Activated CD4-positive, alpha-beta memory T cell treated with anti-CD3 and anti-CD28 coated beads for 36 hours (primary cell): ENCODE measurements at places on chromosomes 3 and 15. TPM values are rescaled to one million over a fixed set of nuclear protein-coding genes. Genes with fewer than 3 reads are reported as not detected.

- H3K4me3 ChIP-seq: no peak overlapping the region
- no peak for DNase-seq
- H3K27ac ChIP-seq: no peak overlapping the region
- no peaks in the 10 kb centered on the region for H3K27me3 ChIP-seq
- no peaks in the 10 kb centered on the region for H3K36me3 ChIP-seq
Measured at GRCh38 chr15:85010386-85011159, 28.9 kb downstream of the PDE8A start.

DNA sequence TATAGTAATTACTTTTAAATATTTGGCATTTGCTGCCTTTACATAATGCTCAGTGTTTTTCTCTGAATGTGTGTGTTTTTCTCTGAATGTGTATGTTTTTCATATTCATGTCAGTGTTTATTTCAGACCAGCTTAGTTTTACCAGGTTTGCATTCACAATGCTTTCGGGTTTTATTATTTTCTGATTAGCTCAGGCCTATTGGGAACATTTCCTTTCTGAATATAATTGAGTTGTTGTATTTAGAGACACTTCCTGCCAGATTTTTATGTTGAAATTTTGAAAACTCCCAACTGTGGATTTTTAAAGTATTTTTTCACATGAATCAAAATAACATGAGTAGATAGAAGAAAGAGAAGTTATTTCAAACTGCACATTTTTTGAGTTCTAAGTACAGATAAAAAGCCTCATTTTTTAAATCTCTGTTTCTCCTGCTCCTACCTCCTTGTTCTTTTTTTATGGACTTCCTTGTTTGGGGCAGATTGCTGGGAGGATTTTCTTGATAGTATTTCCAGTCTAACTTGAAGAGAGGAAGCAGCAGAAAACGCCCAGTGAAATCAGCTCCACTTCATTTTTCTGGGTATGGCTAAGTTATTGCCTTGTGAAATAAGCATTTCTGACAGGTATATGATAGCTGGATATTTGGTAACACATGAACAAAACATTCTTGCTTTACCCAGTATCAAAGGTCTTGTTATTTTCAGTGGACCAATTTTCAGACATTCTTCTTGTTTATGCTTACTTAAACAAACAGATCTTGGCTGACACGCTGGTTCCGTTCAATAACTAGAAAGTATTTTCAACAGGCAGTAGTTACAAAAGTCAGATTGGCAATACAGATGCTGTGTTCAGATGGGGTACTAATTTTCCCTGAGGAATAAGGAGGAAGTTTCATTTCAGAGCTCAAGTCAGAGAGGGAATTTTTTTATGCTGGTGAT lies 70.7 kb downstream of the RIOX2 start:
- no peak overlapping the region for H3K27ac ChIP-seq
- no peak for DNase-seq
- no peaks in the 10 kb centered on the region for H3K27me3 ChIP-seq
- H3K4me1 ChIP-seq: peaks cover 2% of the 10 kb centered on the region
- H3K36me3 ChIP-seq: peaks cover 28% of the 10 kb centered on the region

The ITGA11 gene
- total RNA-seq: 0.56 TPM

GRCh38 chr3:128316481-128316891 lies 150.2 kb downstream of the DNAJB8 start:
- peaks cover 4% of the 10 kb centered on the region for H3K36me3 ChIP-seq
- H3K27me3 ChIP-seq: no peaks in the 10 kb centered on the region
- peak; percentile 78 for DNase-seq
- peak overlapping the region; percentile 12 for H3K4me3 ChIP-seq
- peak overlapping the region; percentile 68 for H3K27ac ChIP-seq

The SLC6A1 gene
- not detected for total RNA-seq

The KBTBD13 gene
- not detected for total RNA-seq

DNA sequence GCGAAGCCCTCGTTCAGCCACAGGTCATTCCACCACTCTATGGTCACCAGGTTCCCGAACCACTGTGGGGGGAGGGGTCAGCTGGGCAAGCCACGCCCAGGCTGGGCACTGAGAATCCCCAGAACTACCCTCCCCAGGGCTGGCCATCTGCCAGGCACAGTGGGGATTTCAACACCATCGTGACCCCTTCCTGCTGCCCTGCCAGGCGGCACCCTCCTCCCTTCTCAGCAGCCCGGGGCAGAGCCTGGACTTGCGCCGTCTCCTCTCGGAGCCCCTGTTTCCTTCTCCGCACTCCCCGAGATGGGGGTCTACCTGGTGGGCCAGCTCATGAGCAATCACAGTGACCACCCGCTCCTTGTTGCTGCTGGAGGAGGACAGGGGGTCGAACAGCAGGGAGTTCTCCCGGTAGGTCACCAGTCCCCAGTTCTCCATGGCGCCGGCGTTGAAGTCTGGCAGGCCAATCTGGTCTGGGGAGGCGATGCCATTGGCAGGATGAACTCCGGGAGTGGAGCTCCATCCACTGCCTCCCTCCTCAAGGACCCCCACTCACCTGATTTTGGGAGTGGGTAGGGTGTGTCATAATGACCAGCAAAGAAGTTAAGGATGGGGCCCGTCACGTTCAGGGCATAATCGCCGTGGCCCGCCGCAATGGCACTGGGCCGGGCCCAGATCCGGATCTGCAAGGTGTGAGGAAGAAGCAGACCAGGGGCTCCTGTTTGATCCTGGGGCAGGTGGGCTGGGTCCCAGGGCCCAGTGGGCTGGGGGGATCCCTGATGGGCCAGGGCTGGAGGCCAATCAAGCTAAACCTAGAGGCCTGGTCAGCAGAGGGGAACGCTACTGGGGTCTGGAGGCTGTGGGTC lies 10.5 kb downstream of the ANPEP start:
- peaks cover 5% of the 10 kb centered on the region for H3K27me3 ChIP-seq
- DNase-seq: no peak

The IL20RB gene
- 0.80 TPM for total RNA-seq

DNA sequence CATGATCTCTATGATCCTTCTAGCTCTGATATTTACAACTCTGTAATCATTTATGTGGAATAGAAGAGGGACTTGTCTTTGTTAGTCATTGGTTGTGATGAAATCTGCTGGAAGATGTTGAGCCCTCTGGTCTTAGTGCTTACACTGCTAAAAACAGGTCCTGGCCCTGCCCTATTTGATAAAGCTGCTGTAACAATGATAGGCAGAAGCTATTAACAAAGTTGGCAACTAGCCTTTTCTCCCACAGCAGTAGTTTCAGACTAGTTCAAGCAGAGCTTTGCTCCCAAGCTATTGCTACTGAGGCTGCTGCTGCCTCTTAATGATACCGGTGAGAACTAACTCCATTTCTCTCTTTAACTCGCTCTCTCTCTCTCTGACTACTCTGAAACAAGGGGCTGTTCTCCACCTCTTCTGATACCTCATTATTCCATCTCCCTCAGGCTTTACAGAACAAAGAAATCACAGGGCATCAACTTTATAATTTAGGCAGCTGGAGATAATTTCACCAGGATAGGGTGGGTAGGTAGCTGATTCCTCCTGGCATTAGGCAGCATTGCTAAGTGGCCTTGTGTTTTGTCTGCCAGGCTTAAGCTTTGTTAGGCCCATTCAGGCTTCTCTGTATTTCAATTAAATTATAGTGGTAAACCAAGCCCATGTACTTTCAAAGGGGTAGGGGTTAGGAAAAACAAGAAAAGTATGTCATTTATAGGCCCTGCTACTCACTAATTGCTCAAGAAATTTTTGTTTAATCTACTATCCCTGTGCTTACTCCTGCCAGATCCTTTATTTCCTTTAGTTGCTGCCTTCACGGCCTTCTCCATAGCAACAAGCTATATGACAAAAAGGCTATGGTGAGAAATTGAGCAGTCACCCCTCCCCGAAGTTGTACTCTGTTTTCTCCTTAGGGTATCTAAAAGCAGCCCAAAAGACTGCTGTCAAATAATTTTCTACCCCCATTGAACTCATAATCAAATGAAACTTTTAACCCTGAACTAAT lies 139.6 kb downstream of the RBPMS2 start:
- H3K4me1 ChIP-seq: peaks cover 60% of the 10 kb centered on the region
- no peaks in the 10 kb centered on the region for H3K27me3 ChIP-seq
- H3K4me3 ChIP-seq: no peak overlapping the region
- peak overlapping the region; percentile 49 for H3K27ac ChIP-seq
- no peak for DNase-seq

DNA sequence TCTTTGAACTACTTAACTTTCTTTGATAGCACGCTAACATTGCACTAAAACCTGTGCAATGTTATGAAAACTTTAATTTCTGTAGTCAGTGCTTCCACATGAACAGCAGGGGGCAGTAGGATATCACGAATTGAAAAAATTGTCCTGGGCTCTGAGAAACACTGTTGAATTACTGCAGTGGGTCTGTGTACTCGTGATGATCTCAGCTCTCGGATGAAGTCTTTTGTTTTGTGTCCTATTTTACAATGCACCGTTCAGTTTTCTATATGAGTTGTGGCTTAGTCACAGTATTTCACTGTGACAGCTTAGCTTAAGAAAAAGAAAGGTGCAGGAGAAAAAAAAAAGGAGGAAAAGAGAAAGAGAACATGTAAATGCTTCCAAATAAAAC lies 141.3 kb upstream of the CCDC54 start:
- no peaks in the 10 kb centered on the region for H3K36me3 ChIP-seq
- peak; percentile 49 for DNase-seq
- H3K27ac ChIP-seq: no peak overlapping the region
- H3K4me1 ChIP-seq: peaks cover 6% of the 10 kb centered on the region

The CHRNA7 gene
- total RNA-seq: not detected

DNA sequence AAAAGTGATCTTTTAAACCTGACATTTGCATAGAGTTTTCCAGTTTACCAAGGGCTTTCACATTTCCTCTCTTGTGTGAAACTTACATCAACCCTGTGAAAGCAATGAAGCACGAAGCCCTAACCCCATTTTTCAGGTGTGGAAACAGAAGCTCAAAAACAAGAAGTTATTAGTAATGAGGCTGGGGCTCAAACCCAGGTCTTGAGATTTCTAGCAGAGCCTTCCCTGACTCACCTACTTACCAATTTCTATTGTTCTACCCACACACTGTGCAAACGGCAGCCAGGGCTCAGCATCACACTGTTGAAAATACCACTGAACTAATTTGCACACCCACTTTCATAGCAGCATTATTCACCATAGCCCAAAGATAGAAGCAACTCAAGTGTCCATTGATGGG lies 117.8 kb upstream of the IGF1R start:
- no peak overlapping the region for H3K27ac ChIP-seq
- H3K4me3 ChIP-seq: no peak overlapping the region
- peak; percentile 26 for DNase-seq
- peaks cover 4% of the 10 kb centered on the region for H3K4me1 ChIP-seq
- no peaks in the 10 kb centered on the region for H3K36me3 ChIP-seq
- peaks cover 18% of the 10 kb centered on the region for H3K27me3 ChIP-seq

- no peak overlapping the region for H3K27ac ChIP-seq
- H3K36me3 ChIP-seq: no peaks in the 10 kb centered on the region
- no peak overlapping the region for H3K4me3 ChIP-seq
- no peaks in the 10 kb centered on the region for H3K4me1 ChIP-seq
- DNase-seq: no peak
Measured at GRCh38 chr3:190108804-190109203, 11.9 kb downstream of the P3H2 start.

The TERC gene
- 19.2 TPM for total RNA-seq

DNA sequence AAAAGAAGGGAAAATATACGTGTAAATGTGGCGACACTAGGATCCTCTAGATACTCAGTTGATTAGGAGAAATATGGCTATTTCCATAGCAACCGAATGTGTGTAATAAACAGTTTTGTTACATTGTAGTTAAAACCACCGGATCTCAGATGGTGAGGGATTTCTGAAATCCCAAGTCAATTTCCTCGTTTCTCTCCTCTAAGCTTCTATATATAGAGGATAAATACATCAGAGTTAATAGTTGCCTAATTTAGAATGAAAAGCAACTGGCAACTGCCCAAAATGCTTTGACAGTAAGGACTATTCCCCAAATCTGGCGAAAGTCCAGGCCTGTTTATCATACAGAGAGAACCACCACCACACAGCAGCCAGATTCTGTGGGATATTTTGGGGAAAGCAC lies 112.6 kb downstream of the GABRB3 start:
- no peak for DNase-seq
- no peaks in the 10 kb centered on the region for H3K27me3 ChIP-seq
- H3K4me1 ChIP-seq: no peaks in the 10 kb centered on the region
- no peak overlapping the region for H3K4me3 ChIP-seq
- no peaks in the 10 kb centered on the region for H3K36me3 ChIP-seq
- no peak overlapping the region for H3K27ac ChIP-seq

The TRANK1 gene
- 17.1 TPM for total RNA-seq

The CSPG4 gene
- total RNA-seq: not detected

DNA sequence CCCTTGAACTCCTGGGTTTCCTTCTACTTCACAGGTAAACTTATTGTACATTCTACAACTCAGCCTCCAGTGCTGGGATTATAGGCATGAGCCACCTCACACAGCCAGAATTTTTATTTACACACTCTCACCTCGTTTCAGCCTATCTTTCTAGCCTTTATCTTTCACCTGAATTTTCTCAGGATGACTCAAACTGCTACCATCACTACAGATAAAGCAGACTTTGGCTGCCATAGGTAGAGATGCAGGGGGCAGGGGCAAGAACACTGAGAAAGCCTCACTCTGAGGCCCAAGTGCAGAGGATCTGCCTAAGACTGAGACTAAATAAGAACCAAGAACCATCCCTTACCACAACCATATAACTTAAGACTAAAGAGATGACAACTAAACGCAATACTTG lies 59.0 kb downstream of the ETFA start:
- no peak overlapping the region for H3K4me3 ChIP-seq
- peaks cover 3% of the 10 kb centered on the region for H3K36me3 ChIP-seq
- H3K4me1 ChIP-seq: peaks cover 3% of the 10 kb centered on the region
- DNase-seq: no peak

The TFDP2 gene
- 19.1 TPM for total RNA-seq

GRCh38 chr3:64354221-64354620 lies 129.0 kb upstream of the PRICKLE2 start:
- no peak for DNase-seq
- H3K27me3 ChIP-seq: peaks cover 2% of the 10 kb centered on the region
- H3K4me1 ChIP-seq: peaks cover 11% of the 10 kb centered on the region

The ROBO2 gene
- total RNA-seq: not detected

DNA sequence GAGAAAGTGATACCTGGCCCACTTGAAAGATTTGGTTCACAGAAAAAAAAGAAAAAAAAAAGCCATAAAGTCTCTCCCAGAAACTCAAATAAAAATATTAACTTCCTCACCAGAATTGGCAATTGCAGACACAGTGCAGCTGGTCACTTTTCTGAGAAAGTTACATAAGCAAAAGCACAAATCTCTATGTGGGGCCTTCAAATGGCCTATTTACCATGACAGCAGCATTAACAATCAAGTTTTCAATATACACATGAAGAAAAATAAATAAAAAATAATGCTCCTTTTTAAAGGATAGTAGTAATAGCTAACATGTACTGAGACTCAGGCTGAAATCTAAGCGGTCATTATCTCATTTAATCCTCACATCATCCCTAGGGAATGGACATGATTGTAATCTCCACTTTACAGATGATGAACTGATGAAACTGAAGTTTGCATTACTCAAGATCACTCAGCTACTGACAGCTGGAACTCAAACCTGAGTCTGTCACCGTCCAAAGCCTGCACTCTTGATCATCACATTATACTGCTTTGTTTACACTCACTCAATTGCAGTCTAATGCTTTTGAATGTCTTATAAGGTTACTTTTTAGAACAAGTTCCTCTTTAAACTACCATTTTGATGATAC lies 3.3 kb downstream of the NPTN start:
- no peaks in the 10 kb centered on the region for H3K27me3 ChIP-seq
- no peak for DNase-seq
- H3K4me3 ChIP-seq: no peak overlapping the region
- peaks cover 52% of the 10 kb centered on the region for H3K4me1 ChIP-seq
- no peaks in the 10 kb centered on the region for H3K36me3 ChIP-seq

The CYP8B1 gene
- total RNA-seq: not detected

The SRGAP3 gene
- total RNA-seq: 3.5 TPM

The PYGO1 gene
- not detected for total RNA-seq
